Cardiac fibroblast (primary cell): ENCODE measurements at places on chromosomes 16 and 17.
A peak's percentile ranks its signal among the peaks of the same experiment; 100 is the strongest.

- peak; percentile 61 for DNase-seq
Observed at GRCh38 chr17:49191409-49191916, 18.9 kb downstream of the GNGT2 start.

- no peak for DNase-seq
Observed at GRCh38 chr16:66623755-66624154, 19.3 kb downstream of the CMTM3 start.

DNA sequence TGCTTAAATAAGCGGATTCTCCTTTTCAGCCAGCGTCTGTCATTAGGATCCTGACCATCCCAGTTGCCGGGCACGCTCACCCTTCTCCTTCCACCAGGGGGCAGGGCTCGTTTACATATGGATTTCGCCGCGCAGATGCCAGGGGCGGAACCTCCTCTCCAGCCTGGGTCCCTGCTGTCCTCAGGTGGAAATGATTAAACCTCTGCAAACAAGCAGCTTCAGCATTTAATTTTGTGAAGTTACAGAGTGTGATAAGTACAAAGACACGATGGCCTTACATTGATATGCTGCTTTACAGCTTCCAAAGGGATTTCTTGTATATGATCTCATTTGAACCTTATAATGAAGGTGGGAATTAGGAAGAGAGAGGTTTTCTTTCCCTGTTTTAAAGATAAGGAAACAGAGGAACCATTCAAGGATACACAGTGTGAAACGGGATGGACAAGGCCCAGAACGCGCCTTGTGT lies 3.9 kb upstream of the KRT28 start:
- peak; percentile 72 for DNase-seq

DNA sequence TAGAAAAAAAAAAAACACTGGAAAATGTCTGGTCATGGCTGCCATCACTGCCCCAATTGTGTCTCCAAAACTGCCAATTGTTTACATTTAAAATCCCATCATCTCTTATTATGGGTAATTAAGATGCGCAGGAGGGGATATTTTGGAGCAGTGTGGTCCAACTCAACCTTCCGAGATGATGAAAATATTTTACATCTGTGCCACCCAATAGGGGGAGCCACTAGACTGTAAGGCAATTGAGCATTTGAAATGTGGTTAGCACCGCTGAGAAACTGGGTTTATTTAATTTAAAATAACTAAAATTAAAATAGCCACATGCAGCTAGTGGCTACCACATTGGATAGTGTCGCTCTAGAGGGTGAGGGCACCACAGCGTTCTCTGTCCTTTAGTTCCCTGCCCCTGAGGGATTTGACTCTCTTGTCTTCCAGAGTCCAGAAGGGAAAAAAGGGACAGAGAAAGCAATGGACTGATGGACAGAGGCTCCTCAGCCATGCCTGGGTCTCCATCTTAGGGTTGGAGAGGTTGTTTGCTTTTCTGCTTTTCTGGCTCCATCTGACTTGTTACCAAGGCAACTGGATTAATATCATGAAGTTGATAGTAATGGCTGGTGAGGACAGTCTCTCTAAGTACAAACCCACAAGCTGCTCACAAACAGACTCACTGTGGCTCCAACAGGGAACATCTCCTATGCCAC lies 3.5 kb downstream of the MPO start:
- DNase-seq, result peak; percentile 14

DNA sequence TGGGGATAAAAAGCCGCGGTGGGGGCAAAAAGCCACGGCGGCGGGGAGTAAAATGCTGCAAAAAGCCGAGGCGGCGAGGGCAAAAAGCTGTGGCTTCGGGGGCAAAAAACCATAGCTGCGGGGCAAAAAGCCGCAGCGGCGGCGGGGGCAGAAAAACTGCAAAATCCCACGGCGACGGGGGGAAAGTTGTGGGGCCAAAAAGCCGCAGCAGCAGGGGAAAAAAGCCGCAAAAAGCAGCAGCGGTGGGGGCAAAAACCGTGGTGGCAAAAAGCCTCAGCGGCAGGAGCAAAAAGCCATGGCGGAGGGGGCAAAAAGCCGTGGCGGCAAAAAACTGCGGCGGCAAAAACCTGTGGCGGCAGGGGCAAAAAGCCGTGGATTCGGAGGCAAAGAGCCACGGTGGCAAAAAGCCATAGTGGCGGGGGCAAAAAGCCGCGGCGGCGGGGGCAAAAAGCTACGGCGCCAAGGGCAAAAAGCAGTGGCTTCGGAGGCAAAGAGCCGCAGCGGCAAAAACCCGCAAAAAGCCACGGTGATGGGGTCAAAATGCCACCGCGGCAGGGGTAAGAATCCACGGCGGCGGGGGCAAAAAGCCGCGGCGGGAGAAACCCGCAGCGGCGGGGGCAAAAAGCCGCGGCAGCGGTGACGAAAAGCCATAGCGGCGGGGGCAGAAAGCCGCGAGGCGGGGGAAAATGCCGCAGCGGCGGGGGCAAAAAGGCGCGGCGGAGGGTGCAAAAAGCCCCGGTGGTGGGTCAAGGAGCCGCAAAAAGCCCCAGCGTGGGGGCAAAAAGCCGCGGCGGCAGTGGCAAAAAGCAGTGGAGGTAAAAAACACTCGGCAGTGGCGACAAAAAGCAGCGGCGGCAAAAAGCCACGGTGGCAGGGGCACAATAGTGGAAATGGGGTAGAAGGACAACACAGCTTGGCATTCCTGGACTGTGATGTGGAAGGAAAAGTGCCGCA lies 192.8 kb downstream of the SHCBP1 start:
- no peak for DNase-seq

GRCh38 chr16:50067290-50067853 lies 1.6 kb downstream of the HEATR3 start:
- peak; percentile 75 for DNase-seq

GRCh38 chr16:49951574-49952195 lies 73.3 kb upstream of the CNEP1R1 start:
- DNase-seq, result no peak

DNA sequence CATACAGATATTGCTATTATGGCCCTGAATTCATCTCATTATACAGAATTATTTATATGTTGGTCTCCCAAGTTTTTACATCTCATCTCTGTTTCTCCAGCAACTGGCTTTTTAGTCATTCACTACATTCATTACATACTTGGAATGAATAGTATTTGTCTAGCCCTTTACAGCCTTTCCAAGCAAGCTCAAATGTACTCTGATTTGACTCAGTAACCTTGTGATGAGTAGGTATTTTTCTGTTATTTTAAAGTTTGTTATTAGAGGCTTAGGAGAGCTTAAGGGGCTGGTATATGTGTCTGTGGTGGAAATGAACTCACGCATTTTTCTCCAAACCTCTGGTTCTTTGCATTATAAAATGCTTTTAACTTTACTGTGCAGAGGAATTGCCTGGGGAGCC lies 224.7 kb downstream of the SNX29 start:
- no peak for DNase-seq

DNA sequence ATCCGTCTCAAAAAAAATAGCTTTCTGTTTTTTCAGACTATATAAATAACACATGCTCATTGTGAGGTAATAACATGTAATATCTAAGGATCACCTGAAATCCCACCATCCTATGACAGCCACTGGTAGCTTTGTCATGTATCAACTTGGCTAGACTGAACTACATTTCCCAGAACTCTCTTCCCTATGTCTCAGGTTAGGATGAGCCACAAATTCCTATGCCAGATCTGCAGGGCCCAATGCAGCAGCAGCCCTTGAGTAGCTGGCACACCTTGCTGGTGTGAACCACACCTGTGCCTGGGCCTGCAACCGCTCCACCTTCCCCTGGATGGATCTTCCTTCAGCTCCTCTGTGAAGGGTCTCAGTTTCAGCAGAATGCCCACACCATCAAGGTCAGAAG lies 28.1 kb downstream of the OGFOD1 start:
- DNase-seq, result no peak

- DNase-seq, result peak; percentile 94
Observed at GRCh38 chr17:42322382-42323267, 34.3 kb downstream of the STAT5A start.

DNA sequence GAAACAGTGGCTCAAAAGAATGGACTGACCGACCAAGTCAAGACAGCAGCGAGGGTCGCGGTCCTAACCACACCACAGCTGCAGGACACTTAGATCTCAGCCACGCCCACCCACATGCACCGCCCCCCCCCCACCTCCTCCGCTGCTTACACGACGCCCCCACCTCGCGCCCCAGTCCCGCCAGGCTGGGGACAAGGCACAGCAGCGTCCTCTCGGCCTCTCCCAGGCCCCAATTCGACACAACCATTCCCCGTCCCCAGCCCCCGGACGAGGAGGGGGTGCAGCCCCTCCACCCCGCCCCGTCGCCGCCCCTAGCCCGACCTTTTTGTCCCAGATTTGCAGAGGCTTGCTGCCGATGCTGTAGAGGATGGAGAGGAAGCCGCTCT lies 477 bp downstream of the CFAP20 start:
- DNase-seq, result no peak

DNA sequence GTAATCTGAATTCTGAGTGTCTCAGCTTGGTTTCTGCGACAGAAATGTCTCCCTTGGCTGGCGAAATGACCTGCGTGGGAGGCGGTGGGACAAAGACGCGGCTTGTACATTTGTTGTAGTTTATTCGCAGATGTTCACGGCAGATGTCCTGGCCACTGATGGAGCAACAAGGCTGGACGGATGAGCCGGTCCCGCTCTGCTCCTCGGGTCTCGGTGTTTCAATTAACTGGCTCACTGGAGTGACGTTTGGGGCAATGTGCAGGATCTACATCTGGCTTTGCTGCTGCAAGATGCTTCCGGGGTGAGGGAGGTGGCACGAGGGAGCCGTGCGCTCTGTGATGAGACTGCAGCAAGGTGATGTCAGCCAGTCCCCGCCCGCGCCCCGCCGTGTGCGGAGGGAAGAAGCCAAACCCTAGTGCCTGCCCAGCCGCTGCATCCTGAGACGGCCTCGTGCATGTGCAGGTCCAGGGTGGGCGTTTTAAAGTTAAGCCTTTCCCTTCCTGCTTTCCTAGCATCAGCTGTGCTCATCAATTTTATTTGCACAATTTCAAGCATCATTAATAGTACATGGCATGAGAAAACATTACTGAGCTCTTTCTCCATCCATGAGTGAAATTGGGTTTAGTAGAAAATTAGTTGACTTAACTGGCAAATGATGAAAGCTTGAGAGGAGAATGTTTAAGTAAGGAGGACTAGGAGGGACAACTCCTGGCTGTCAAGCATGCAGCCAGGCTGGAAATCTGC lies 44.4 kb downstream of the MGAT5B start:
- no peak for DNase-seq

DNA sequence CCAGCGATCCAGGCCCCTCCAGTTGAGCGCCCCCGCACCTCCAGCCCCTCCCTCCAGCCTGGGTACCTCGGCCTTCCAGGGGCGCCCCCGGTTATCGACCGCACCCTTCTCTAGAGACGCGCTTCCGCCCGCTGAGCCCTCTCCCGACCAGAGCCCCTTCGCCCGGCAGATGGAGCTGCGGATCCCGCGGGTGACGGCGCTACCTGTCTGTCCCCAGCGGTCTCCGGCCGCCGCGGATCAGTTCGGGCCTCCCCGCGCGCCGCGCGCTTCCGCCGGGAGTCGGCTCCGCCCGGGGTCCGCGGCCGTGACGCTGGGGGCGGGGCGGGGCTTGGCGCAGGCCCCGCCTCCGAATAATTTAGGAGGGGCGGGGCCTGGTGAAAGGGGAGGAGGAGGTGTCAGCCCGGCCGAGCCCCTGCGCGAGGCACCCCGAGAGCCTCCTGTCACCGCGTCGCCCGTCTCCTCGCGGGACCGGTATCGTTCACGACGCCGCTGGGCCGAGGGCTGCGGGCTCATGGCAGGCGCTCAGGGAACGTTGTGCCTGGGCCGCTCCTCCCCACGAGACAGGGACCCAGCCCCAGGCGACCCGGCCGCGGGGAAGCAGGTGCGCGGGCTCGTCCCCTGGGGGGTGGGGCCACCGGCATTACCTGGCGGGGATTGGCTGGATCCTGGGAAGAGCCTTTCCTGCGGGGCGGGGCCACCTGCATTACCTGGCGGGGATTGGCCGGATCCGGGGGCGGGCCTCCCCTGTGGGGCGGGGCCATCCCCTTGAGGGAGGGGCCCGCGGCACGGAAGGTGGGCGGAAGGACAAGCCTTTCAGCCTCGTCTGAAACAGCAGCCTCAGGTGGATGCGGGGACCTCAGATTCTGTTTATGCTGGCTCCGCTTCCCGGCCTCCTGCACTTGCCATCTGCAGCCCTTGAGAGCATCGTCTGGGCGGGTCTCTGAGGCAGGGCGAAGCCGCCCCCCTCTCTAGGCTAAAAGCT lies at the start of gene SPATA2L:
TSS of gene SPATA2L (minus strand) at position 281 of the 982 bp plus-strand sequence. CDS start 473 bp downstream, outside the sequence.
- peak; percentile 69 for DNase-seq
